ENCODE measurements at places on chromosomes 7 and 10.

DNA sequence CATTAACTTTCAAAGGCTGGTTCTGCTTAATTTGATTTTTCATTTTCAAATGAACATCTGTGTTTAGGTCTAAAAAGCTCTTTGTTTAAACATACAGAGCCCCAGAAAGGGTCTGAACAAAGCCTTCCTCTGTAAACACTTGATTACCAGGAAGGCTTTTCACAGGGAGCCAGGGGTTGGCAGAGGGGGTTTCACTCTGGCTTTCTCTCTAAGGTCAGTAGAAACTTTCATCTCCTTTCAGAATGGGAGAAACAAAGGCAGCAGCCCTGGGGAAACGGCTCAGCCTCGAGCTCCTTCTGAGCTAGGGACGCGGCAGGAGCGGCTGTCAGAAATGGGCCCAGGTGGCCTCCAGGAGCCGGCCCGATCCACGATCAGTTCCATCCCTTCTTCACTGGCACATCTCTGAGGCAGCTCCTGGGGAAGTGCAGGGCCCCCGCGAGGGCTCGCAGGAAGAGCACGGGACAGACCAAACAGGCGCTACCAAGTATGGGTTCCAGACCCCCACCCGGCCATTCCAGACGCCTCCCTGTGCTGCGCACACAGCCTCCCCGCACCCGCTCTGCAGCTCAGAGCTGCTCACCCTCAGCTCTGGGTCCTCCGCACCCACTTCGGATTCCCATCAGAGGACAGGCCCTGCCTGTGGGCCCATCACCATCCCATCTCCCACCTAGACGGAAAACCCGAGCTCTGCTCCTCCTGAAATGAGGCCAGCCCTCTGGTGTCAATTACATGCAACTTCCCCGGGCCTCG is 124.1 kb downstream of the MAD1L1 start:
- no peak for DNase-seq

GRCh38 chr7:137695942-137696341 is 150.8 kb downstream of the DGKI start:
- DNase-seq: no peak

DNA sequence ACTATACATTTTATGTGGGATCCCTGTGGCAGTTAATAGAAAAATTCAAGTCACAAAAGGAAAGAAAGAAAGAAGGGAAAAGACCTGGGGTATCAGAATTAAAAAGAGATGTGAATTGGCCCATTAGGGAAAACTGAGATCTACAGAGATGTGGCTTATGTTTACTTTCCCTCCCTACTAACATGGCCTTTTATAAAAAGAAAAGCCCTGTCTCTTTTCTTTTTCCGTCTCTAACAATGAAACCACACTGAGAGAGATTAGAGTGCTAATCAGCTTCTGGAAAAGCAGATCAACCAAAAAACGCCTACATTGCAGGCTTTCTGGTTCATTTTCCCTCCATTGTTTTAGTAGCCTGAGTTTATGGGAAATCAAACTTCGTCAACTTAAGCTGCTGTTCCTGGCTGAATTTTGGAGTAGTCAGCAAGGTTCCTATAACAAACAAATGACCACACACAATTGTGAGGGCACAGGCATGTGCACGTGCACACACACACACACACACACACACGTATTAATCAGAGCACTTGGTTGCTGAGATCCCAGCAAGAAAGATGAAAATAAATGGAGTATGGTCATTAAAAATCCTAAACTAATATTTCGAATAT is 235.1 kb downstream of the SORCS1 start:
- no peak for DNase-seq

- no peak for DNase-seq
Observed at GRCh38 chr7:50405221-50405620, 44.9 kb downstream of the FIGNL1 start.

GRCh38 chr7:43390576-43390975 is 192.3 kb upstream of the STK17A start:
- no peak for DNase-seq

DNA sequence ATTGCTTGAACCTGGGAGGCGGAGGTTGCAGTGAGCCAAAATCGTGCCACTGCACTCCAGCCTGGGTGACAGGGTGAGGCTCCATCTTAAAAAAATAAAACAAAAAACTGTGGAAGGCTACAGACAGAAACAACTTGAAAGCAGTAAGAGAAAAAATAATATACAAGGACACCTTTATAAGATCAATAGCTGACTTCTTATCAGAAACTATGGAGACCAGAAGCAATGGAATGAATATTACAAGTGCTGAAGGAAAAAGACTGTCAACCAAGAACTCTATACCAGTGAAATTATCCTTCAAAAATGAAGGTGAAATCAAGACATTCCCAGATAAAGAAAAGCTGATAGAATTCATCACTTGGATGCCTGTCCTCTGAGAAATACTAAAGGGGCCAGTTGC is 49.0 kb downstream of the RBAK start:
- no peak for DNase-seq

GRCh38 chr10:132165416-132165980 is 21.2 kb upstream of the DPYSL4 start:
- no peak for DNase-seq

- no peak for DNase-seq
Observed at GRCh38 chr10:56095506-56096225, 265.4 kb downstream of the ZWINT start.

GRCh38 chr10:11677480-11677879 is 64.7 kb upstream of the ECHDC3 start:
- no peak for DNase-seq

GRCh38 chr7:118022546-118022945 is 149.3 kb upstream of the CTTNBP2 start:
- no peak for DNase-seq

DNA sequence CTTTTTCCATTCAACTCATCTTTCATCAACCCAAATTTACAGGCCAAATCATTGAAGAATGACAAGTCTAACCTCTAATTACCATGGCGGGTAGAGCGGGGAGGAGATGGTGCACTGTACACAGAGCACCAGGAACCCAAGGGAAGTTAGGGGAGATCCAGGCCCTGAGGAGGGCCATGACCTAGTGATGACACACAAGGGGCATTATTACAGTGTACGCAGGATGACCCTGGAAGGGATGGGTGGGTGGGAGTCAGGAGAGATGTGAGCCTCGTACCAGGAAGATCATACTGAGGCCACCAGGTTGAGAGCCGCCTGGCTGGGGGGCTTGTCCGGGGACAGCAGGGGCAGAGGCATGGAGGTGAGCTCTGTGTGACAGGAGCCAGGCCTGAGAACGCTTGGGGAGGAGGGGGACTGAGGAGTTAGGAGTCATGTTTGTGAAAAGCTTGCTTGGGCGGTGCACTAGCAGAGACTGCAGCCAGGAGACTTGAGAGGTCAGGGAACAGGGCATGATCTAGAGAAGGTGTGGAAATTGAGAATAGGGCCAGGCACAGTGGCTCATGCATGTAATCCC is 89.5 kb upstream of the CCNY start:
- no peak for DNase-seq

DNA sequence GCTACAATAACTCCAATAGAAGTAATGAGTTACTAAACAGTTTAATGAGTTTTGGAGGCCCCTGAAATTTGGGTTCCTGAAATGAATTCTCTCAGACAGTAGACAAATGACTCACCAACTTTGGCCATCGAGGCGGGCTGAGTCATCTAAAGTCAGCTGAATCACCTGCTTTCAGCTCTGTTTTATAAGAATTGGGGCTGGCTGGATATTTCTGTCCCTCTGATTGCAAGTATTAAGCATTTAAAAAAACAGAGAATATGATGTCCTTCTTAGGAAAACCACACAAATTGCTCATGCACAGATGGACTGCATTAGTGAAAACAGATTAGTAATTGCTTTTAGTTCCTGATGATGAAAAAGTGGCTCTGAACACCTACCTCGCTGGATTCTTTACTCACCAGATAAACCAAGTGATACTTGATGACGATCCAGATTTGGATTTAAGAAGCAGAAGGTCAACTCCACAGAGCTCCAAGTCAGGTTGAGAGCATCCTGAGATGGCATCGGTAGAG is 59.1 kb downstream of the ZNF365 start:
- DNase-seq: no peak

DNA sequence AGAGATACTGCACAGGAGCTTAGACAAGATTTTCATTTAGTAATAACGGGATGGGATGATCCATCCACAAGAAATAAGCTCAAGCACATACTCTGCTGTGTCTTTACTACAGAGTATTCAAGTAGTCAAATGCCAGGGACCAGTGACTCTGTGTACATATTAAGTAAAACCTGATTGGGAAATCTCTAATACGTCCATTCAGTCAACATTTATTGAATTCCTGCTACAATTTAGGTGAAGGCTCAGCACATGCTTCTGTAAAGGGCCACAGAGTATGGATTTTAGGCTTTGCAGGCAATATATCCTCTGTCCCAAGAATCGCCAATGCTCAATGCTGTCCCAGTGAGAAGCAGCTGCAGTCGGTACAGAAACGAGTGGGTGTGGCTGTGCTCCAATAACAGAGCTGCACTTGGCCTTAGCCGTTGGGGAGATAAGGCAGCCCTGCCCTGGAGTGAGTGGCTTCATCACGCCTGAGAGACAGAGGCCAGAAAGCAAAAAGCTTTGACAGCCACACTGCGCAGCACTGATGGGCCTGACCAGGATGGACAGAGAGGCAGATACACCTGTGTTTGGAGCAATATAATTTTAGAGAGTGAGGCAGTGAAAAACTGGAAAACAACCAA is 186.8 kb downstream of the PARD3 start:
- DNase-seq: no peak

- DNase-seq: no peak
Observed at GRCh38 chr7:47239931-47240421, 341.9 kb downstream of the TNS3 start.

DNA sequence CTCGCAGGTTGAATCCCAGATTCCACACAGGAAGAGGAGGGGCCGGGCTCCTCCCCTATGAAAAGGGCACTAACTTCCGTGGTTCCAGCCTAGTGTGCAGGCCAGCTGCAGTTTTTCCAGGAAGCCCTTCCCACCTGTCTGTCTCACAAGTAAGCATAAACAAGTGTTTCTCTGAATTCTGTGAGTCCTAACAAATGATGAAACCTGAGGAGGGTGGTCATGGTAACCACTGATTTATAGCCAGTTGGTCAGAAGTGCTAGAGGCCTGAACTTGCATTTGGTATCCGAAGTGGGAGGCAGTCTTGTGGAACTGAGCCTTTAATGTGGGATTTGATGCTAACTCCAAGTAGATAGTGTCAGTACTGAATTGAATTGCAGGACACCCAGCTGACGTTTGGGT is 54.7 kb upstream of the STEAP4 start:
- DNase-seq: no peak

DNA sequence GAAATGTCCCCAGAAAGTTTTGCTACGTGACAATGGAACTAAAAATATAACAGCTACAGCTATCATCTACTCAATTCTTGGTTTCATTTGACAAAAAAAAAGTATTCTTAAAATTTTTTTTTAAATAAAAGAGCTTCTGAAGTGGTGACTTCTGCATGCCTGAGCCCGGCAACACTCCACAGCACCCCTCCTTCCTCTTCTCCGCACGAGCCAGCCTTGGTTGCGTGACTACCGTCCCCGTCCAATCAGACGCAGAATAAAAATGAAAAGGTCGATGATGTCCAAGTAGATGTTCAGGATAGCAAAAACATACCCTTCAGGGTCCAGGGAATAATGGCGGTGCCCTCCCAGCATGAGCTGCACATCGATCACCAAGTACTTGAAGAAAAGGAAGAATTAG is 34.5 kb upstream of the GATAD1 start:
- DNase-seq: no peak

DNA sequence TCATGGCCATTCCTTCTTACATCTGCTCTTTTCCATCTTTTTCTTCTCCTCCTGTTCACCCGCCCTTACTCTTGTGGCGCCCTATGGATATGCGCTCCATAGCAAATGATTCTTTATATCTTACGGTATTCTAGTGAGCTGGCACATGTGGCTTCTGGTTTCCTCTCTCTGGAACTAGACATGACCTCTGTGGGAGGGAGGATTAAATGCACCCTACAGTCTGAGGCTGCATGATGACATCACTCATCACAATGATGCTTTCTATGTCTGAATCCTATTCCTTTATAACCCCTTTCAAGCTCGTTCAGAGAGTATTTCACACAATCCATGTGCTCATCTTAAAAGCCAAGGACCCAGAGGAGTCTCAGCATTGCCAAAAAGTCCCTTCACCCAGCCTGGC is 153.3 kb downstream of the EGFR start:
- DNase-seq: no peak

DNA sequence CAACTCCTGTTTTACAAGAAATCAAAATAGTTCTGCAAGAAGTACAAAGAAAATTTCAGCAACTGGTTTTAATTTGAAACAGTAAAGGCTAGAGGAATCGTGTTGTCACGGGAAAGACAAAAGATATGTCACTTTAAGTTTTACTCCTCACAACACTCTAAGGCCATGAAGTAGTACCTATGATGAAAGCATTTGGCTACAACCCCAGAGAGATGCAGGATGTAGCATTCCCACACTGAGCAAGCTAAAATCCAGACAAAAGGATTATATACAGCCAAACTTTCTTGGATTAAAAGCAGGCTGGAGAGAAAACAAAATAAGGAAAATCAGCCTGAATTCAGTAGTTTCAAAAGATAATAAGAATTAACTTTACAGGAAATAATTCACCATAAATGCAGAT is 245.5 kb upstream of the STEAP1 start:
- no peak for DNase-seq

GRCh38 chr7:101517304-101517703 is 111.8 kb downstream of the MYL10 start:
- DNase-seq: no peak

GRCh38 chr10:97307441-97307840 is 11.6 kb upstream of the FRAT1 start:
- no peak for DNase-seq

GRCh38 chr10:78565841-78566240 is 502.9 kb upstream of the ZMIZ1 start:
- DNase-seq: no peak

- DNase-seq: no peak
Observed at GRCh38 chr7:33108554-33109004, 625 bp downstream of the RP9 start.

DNA sequence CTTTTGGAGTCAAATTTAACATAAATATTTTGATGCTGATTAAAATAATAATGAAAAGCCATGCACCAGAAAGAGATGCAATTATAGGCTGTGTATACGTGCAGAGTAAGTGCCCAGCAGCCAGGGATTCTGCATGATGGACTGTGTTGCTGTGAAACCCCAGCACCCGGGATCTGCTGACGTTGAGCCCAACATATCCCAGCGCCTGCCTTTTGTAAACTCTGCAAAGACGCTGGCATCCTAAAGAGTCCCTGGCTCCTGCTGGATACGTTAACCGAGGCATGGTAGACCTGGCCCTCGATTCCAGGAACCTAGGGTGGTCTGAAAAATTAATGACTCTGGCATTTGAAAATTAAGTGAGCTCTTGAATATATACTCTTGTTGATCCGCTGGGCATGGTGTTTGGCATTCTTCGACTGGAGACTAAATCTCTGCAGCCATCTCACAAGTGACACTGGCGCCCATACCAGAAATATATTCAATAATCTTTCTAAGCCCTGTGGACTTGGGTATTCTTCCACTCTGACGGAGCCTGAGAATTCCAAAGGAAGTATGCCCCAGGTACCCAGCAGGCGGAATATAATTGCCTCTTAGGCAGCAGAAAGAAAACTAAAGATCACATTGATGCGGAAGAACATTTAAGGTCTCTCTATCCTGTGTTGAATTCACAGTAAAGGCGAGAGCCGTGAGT is 191.2 kb upstream of the SH2B2 start:
- no peak for DNase-seq
